ENCODE measurements at places on chromosomes 5 and 9. TPM values are rescaled to one million over a fixed set of nuclear protein-coding genes. Genes with fewer than 3 reads are reported as not detected.

PAPPA gene
- total RNA-seq = 15.5 TPM

C9orf153 gene
- not detected for total RNA-seq

GRM6 gene
- not detected for total RNA-seq

ASPN gene
- not detected for total RNA-seq

MTAP gene
- 29.0 TPM for total RNA-seq

DHFR gene
- total RNA-seq = 13.0 TPM

GFI1B gene
- total RNA-seq = not detected

CENPK gene
- 18.4 TPM for total RNA-seq

BNC2 gene
- total RNA-seq = 1.5 TPM

NR5A1 gene
- total RNA-seq = not detected

UNC13B gene
- 30.1 TPM for total RNA-seq

MEIKIN gene
- total RNA-seq = not detected

GTF3C4 gene
- 21.3 TPM for total RNA-seq

CHD1 gene
- 37.4 TPM for total RNA-seq

LAMC3 gene
- total RNA-seq = 7.5 TPM

OGN gene
- not detected for total RNA-seq

CTNND2 gene
- total RNA-seq = 0.34 TPM

PGM5 gene
- 0.79 TPM for total RNA-seq

C9 gene
- total RNA-seq = not detected

GPR21 gene
- not detected for total RNA-seq

HSPB3 gene
- total RNA-seq = not detected

HSD17B3 gene
- not detected for total RNA-seq

ADAMTS2 gene
- total RNA-seq = 2.3 TPM

CWC27 gene
- 18.4 TPM for total RNA-seq

SLC36A2 gene
- total RNA-seq = not detected

GRIA1 gene
- not detected for total RNA-seq

CAMK2A gene
- total RNA-seq = not detected

CRB2 gene
- total RNA-seq = 1.6 TPM

TMEM38B gene
- total RNA-seq = 12.0 TPM

SOHLH1 gene
- total RNA-seq = not detected

All from kidney epithelial cell (primary cell).